ENCODE measurements at places on chromosomes 7 and 10. TPM values are rescaled to one million over a fixed set of nuclear protein-coding genes. Genes with fewer than 3 reads are reported as not detected.

DNA sequence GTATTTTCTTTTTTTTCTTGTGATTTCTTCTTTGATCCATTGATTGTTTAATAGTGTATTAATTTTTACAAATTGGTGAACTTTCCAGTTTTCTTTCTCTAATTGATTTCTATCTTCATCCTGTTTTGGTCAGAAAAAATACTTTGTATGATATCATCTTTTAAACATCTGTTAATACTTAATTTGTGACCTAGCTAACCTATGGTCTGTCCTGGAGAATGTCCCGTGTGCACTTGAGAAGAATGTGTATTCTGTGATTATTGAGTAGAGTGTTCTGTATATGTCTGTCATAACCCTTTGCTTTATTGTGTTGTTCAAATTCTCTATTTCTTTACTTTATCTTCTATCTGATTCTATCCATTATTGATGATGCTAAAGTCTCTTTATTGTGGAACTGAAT is 65.8 kb upstream of the ZEB1 start:
- no peak for DNase-seq
- H3K27ac ChIP-seq: no peak overlapping the region
- no peaks in the 10 kb centered on the region for H3K4me1 ChIP-seq
- no peaks in the 10 kb centered on the region for H3K36me3 ChIP-seq

GRCh38 chr7:141012696-141013344 is 1.9 kb downstream of the MRPS33 start:
- peaks cover 12% of the 10 kb centered on the region for H3K36me3 ChIP-seq
- H3K4me1 ChIP-seq: peaks cover 16% of the 10 kb centered on the region
- H3K27ac ChIP-seq: peak overlapping the region; percentile 81
- H3K4me3 ChIP-seq: peak overlapping the region; percentile 82
- DNase-seq: peak; percentile 78

DNA sequence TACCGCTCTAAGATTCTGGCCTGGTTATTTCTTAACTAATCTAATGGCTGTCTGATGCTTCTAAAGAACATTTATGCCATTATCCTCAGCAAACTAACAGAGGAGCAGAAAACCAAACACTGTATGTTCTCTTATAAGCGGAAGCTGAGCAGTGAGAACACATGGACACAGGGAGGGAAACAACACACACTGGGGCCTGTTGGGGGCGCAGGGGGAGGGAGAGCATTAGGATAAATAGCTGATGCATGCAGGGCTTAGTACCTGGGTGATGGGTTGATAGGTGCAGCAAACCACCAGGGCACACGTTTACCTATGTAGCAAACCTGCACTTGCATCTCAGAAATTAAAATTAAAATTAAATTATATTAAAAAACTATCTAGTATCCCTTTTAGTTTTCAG is 853.5 kb downstream of the GATA3 start:
- H3K36me3 ChIP-seq: no peaks in the 10 kb centered on the region
- H3K27ac ChIP-seq: no peak overlapping the region
- H3K4me3 ChIP-seq: no peak overlapping the region
- no peak for DNase-seq
- H3K4me1 ChIP-seq: no peaks in the 10 kb centered on the region

GRCh38 chr7:21086688-21087087 is 300.0 kb upstream of the SP8 start:
- H3K27ac ChIP-seq: no peak overlapping the region
- no peaks in the 10 kb centered on the region for H3K36me3 ChIP-seq
- DNase-seq: no peak
- no peaks in the 10 kb centered on the region for H3K27me3 ChIP-seq

GRCh38 chr7:157522954-157523353 is 186.2 kb downstream of the DNAJB6 start:
- no peak for DNase-seq
- H3K4me1 ChIP-seq: no peaks in the 10 kb centered on the region
- no peaks in the 10 kb centered on the region for H3K36me3 ChIP-seq
- no peak overlapping the region for H3K27ac ChIP-seq

The WAPL gene
- total RNA-seq: 28.1 TPM

The ZNF727 gene
- total RNA-seq: not detected

The EGFR gene
- 55.0 TPM for total RNA-seq

The PRKG1 gene
- 21.8 TPM for total RNA-seq

The PVRIG gene
- not detected for total RNA-seq
